GF-D8 (cell line): ENCODE measurements at places on chromosomes 11 and 22.
A peak's percentile ranks its signal among the peaks of the same experiment; 100 is the strongest.

DNA sequence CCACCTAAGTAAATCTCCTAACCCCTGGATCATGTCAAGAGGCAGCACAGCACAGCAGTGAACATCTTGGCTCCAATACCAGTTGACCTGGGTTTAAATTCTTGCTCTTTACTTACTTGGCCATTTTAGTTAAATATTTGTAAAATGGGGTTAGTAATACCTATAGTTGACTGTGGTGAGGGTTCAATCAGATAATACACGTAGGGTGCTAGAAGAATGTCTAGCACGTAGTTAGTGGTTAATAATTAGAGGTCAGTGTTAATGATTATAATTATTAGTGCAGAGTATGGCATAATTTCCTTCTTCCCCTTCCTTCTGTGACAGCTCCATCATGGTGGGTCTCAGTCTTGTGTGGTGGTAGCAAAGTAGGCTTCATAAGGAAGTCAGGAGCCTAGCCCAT is 520.8 kb downstream of the INSC start:
- DNase-seq, result no peak

DNA sequence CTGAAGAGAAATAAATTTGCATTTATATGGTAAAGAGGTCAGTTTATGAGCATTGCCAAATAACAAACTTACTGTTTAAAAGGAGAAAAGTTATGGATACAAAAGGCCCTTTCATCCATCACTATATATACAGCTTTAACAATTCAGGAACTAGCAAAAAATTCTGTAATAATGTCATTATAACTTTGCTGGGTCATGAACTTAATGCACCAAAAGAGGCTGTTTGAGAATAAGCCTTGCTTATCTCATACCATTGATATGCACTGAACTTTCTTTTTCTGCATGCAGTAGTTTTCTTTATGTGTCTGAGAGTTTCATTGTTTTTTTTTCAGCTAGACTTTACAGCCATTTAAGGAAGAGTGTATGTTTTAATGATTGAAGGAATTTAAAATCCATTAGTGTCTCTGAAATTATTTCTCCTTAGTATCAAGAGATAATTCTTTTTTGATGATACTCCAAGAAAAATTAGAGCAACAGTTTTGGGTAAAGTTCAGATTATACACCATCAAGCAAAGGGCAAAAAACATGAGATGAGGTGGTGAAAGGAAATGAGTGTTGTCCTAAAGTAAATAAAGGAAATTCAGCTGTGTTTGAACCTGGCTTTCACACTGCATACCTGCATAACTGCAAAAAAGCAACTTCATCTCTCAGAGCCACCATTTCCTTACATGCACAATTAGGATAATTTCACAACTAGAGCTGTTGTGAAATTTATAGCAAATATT is 188.2 kb upstream of the ANO3 start:
- no peak for DNase-seq

DNA sequence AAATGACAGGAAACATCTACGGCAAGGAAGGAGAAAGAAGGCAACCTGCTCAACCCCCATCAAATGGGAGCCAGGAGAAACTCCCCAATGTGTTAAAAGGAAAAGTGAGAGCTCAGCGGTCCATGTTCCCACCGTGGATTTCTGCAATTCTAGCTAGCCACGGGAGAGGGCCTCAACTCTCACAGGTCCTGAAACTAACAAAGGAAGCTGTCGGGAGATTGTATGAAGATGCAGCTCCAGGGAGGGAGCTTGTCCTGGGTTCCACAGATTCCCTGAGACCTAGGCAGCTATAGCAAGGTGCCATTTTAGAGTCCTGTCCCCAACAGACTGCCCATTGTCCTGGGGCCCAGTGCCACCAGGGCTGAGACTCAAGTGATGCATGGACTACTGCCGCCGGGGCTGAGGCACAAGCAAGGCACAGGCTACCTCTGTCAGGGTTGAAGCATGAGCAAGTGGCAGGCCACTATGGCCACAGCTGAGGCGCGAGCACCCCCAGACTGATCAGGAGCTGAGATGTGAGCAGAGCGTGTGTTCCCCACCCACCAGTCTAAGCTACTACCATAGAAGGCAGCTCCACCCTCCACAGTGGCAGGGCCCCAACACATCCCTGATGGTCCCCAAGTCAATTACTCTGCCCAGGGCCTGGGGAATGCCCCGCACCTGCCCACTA is 31.3 kb downstream of the RSF1 start:
- DNase-seq, result no peak

DNA sequence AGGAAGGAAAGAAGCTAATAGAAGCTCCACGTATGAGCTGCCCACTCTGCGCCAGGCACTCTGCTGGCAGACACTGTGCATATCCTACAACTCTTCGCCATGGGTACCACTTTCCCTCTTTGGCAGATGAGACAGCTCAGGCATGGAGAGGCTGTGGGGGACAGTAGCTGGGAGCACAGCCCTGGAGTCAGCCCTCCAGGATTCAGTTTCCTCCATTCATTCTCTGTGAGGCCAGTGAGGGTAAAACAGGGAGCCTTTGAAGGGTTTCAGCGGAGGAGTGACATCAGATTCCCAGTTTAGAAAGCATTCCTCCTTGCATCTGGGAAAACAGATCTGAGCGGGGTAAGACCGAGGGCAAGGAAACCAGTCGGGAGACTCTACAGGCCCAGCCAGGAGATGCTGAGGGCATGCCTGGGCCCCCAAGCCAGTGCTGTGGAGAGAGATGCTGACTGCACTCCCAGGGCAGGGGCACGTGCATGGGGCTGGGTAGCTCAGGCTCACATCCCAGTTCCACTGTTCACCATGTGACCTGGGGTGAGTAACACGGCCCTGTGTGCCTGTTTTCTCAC is 58.3 kb upstream of the EMID1 start:
- no peak for DNase-seq

GRCh38 chr22:43262990-43263644 is 76.2 kb upstream of the TTLL12 start:
- peak; percentile 76 for DNase-seq

DNA sequence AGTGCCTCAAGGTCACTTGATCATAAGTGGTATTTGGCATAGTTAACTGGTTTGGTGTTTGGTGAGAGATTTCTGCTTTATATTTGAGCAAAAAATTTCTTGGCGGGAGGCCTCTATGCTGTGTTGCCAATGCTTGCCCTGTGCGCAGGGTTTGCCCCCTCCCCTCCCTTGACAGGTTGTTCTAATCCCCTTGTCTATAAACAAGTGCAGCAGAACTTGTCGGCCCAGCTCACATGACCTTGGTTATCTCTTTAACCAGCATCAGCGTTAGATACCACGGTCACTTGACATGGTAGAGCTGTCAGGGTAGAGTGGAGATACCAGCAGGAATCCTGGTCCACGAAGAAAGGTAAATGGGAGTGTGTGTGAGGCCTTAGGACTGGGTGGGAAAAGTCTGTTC is 35.6 kb downstream of the MARK2 start:
- no peak for DNase-seq

- DNase-seq, result peak; percentile 5
Measured at GRCh38 chr11:69670158-69670845, 4.9 kb downstream of the LTO1 start.

- no peak for DNase-seq
Measured at GRCh38 chr11:64723117-64723906, at the start of gene NRXN2. NRXN2 (minus strand) TSS chr11:64723197; CDS start chr11:64713699, 9,498 bp downstream.

DNA sequence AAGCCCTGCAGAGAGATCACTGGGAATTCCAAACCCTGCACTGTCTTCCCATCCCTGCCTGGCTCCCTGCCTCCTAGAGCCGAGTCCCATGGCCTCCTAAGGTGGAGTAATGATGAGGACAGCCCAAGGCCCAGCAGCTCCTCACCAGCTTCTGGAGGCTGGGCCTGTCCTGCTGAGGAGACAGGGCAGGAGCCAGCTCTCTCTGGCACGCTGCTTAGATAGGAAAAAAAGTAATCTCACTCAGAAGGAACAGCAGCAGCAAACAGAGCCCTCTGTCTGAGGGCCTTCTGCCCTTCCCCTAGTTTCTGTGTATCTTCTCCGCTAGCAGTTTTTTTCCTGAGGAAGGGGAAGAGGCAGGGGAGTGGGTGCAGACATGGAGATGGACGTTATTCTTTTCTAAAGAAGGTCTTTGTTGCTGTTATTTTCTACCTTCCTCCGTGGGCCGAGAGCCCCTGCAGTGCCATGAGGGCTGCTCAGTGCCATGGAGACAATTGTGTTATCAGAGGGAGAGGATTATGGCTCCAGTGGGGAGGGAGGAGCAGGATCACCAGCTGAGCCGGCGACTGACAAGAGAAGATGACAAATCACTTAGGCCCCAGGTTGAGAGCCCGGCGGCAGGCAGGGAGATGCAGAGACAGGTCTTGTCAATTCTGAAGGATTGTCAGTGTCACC is 315.3 kb downstream of the BUD13 start:
- no peak for DNase-seq

DNA sequence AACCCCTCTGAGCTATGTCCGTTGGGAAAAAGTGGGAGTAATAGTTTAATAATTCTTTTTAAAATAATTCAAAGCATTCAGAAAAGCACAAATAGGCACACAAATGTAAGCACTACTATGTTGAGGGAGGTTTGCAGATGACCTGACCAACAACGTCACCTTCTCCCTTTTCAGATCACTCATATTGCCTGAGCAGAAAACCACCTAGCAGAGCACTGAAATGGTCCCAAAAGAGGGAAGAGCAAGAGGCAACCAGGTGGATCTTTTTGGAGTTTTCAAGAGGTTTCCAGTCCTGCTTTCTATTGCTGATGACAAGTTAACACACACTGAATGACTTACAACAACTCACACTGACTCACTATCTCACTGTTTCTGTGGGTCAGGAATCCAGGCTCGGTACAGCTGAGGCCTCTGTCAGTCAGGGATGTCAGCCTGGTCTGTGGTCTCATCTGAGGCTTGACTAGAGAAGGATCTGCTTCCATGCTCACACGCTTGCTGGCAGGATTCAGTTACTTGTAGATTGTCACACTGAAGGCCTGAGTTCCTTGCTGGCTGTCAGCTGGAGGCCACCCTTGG is 4.3 kb upstream of the PGA3 start:
- no peak for DNase-seq

DNA sequence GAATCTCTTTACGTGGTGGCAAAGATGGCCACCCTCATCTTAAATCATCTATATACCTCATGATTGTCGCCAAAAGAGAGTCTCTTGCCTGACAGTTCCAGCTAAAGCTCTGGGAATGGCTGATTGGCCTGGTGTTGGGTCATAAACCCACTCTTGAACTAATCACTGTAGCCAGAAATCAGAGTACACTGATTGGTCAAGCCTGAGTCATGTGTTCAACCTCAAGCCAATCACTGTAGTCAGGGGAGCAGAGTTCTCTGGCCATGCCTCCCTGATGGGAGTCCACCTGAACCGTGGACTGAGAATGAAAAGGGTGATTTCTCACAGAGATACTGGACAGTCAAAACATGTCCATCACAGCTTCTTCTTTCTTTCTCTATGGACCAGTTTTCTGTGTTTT is 45.8 kb downstream of the RCN1 start:
- no peak for DNase-seq

DNA sequence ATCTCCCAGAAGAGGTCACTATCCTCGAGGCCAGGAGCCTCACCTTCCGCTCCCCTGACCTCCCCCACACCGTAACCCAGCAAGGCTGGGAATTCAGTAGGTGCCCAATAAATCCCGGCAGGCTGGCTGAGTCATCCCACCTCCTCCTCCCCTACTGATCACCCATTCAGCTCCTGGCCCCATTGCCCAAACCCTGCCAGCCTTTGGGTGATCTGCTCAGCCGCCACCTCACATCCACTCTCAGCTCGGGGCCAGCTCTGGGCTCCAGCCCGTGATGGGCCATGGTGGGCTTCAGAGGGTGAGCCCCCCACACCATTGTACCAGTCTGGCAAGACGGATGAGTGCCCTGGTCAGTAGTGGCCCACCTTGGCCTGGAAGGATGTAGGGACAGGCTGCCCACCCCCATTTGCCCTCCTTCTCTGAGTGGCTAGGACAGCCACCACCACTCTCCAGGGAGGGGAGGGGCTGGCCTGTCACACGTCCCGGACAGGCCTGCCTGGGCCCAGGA is 8.2 kb downstream of the TRPM5 start:
- no peak for DNase-seq

DNA sequence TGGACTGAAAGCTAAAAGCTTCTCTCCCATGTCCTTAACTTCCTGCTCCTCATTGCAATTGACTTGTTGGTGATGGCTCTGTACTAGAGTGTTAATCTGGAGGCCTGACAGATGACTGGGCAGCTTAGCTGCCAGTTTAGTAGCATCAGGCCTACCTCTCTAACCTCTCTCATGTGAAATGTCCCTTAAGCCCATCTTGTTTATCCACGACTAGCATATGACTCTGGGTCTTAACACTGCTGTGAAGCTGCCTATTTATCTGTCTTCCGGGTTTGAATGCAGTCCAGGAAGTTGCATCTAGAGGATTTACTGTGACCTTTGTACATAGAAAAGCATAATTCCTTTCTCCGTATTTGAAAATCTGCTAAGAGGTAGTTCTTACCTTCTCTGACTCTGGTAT is 85.3 kb upstream of the HORMAD2 start:
- DNase-seq, result no peak

- no peak for DNase-seq
Measured at GRCh38 chr11:776561-777287, 563 bp downstream of the GATD1 start.

DNA sequence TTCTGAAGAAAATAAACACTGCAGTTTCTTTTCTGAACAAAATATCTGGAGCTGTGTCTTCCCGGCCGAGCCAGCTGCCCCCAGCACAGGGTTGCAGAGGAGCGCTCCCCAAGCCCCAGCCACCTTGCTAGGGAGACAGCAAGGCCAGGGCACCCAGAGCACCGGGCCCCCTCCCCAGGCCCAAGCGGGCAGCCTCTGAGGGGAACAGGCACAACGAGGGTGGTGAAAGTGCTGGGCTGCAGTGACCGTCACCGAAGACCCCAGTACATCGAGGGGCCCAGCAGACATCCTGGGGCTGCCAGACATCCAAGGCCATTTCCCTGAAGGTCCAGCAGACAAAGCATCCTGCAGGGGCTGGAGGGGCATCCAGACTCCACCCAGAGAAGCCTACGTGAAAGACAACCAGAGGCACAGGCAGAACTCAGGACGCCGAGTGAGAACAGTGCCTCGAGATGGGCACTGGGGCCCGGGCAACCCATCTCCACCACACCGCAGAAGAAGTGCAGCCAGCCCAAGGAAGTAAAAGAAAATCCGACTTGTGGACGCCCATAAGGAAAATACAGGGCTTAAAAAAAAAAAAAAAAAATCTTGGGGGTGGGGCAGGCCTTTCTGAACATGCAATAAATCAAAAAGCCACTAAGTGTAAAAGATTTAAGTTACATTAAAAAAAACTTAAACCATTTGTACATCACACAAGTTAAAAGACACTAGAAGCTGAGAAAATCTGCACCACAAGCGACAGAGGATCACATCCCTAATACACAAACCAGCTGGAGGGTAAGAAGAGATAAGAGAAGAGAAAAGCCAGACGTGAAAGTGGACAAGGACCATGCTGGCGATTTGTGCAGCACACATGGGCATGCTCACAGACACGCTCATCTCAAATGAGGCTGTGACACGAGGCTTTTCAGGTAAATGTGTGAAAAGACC is 36.0 kb upstream of the COMT start:
- no peak for DNase-seq
